ENCODE measurements at places on chromosomes 7 and 10. TPM values are rescaled to one million over a fixed set of nuclear protein-coding genes. Genes with fewer than 3 reads are reported as not detected.

The GPR22 gene
- not detected for total RNA-seq

The GRM3 gene
- total RNA-seq, result not detected

The PAX4 gene
- total RNA-seq, result not detected

The AUTS2 gene
- total RNA-seq, result 12.2 TPM

DNA sequence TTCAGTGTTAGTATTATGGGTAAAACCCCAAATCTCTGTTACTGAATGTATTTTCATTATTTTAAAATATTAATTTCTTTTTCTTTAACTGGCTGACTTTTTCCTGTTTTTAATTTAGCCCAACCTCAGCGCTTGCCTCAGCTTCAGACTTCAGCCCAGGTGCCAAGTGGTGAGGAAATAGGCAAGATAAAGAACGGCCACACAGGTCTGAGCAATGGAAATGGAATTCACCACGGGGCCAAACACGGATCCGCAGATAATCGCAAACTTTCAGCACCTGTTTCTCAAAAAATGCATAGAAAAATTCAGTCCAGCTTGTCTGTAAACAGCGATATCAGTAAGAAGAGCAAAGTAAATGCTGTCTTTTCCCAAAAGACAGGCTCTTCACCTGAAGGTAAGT, 57.5 kb downstream of the MDFIC start:
- peak; percentile 69 for ATAC-seq
- no peaks in the 10 kb centered on the region for H3K27me3 ChIP-seq

GRCh38 chr7:108454674-108455550, 1.3 kb downstream of the NRCAM start:
- H3K4me1 ChIP-seq, result peaks cover 15% of the 10 kb centered on the region
- H3K27me3 ChIP-seq, result peaks cover 67% of the 10 kb centered on the region
- H3K27ac ChIP-seq, result no peak overlapping the region
- H3K4me3 ChIP-seq, result peak overlapping the region; percentile 6

DNA sequence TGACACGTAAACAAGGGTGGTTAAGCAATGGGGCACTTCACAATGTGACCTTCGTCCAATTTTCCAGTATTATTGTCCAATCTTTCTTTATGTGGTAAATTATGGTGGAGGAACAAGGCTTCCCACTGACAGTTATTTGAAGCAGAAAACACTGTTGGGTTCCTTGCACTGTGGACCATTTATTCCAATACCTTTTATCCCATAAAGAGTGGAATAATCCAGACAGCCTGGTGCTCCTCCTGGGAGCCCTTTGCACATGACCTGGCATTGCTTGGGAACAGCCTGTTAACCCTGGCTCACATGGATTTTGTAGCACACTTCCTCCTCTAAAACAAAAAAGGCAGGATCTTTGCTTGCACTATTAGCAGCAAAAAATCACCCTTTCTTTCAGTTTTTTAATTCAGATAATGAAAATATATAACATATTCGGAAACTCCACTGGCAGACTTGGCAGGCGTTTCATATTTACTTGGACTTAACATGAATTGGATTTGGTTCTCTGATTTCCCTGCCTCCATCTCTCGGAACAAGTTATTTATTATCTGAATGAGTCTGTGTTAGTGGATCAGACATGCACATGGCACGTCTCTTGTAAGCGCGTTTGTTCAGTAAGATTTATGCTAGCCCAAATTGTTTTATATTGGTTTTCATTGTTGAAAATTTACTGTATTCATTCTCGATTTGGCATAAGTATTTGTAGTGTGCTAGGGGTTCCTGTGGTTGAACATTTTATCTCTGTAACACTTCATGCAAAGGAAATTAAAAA, 59.3 kb downstream of the BMPER start:
- no peaks in the 10 kb centered on the region for H3K4me1 ChIP-seq

DNA sequence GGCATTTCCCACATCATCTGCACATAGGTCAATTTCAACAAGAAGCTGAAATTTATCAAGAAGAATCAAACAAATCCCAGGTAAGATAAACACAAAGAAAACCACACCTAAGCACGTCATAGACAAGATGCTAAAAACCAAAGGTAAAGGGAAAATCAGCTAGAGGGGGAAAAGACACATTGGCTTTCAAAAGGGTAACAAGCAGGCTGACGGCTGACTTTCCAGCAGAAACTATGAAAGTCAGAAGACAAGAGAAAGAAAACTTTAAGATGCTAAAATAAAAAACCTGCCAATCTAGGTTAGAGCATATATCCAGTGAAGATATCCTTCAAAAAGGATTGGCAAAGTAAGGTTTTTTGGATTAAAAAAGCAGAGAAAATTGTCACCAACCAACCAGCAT, 59.9 kb upstream of the RHEB start:
- no peaks in the 10 kb centered on the region for H3K27me3 ChIP-seq
- H3K27ac ChIP-seq, result no peak overlapping the region
- no peak overlapping the region for H3K4me3 ChIP-seq
- H3K4me1 ChIP-seq, result no peaks in the 10 kb centered on the region

- no peaks in the 10 kb centered on the region for H3K4me1 ChIP-seq
- no peak for ATAC-seq
- no peak overlapping the region for H3K4me3 ChIP-seq
- no peak overlapping the region for H3K27ac ChIP-seq
Observed at GRCh38 chr10:117016266-117016665, 11.3 kb upstream of the SHTN1 start.

GRCh38 chr10:88409236-88409635, 173.9 kb downstream of the RNLS start:
- no peaks in the 10 kb centered on the region for H3K36me3 ChIP-seq
- no peak for ATAC-seq
- H3K4me1 ChIP-seq, result no peaks in the 10 kb centered on the region
- H3K27me3 ChIP-seq, result no peaks in the 10 kb centered on the region
- H3K4me3 ChIP-seq, result no peak overlapping the region

- no peaks in the 10 kb centered on the region for H3K4me1 ChIP-seq
- no peak overlapping the region for H3K4me3 ChIP-seq
- H3K36me3 ChIP-seq, result no peaks in the 10 kb centered on the region
- H3K27ac ChIP-seq, result no peak overlapping the region
- no peak for ATAC-seq
Observed at GRCh38 chr7:1576521-1577253, 6.9 kb upstream of the PSMG3 start.

- no peak for ATAC-seq
- H3K27ac ChIP-seq, result no peak overlapping the region
- H3K27me3 ChIP-seq, result peaks cover 45% of the 10 kb centered on the region
- no peak overlapping the region for H3K4me3 ChIP-seq
- H3K4me1 ChIP-seq, result no peaks in the 10 kb centered on the region
Observed at GRCh38 chr7:98626460-98627412, 9.7 kb downstream of the NPTX2 start.

- peaks cover 4% of the 10 kb centered on the region for H3K27me3 ChIP-seq
- H3K27ac ChIP-seq, result no peak overlapping the region
- ATAC-seq, result no peak
- H3K4me3 ChIP-seq, result no peak overlapping the region
Observed at GRCh38 chr7:75798770-75799169, 14.8 kb downstream of the CCL24 start.

- H3K27me3 ChIP-seq, result no peaks in the 10 kb centered on the region
- peaks cover 17% of the 10 kb centered on the region for H3K4me1 ChIP-seq
- no peak overlapping the region for H3K4me3 ChIP-seq
- no peak for ATAC-seq
- peak overlapping the region; percentile 78 for H3K27ac ChIP-seq
Observed at GRCh38 chr10:99984211-99985034, 25.3 kb downstream of the DNMBP start.

DNA sequence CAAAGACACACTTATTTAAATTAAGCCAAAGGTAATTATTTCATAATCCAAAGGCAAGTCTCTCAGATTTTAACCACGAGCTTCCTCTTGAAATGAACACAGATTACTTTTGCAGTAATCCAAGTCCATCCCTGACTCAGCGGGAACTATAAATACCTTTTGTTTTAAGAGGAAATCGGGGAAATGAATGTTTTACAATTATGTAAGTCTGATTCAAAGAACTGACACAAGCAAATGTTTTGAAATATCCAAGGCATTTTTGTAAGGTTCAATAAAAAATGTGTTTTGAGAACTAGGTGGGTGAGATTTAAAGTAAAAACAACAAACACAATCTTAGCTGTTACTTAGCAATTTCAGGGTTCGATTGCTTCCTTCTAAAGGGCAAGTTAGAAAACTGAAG, 179.8 kb upstream of the ASAH2 start:
- H3K27ac ChIP-seq, result no peak overlapping the region
- no peak for ATAC-seq
- no peaks in the 10 kb centered on the region for H3K27me3 ChIP-seq

DNA sequence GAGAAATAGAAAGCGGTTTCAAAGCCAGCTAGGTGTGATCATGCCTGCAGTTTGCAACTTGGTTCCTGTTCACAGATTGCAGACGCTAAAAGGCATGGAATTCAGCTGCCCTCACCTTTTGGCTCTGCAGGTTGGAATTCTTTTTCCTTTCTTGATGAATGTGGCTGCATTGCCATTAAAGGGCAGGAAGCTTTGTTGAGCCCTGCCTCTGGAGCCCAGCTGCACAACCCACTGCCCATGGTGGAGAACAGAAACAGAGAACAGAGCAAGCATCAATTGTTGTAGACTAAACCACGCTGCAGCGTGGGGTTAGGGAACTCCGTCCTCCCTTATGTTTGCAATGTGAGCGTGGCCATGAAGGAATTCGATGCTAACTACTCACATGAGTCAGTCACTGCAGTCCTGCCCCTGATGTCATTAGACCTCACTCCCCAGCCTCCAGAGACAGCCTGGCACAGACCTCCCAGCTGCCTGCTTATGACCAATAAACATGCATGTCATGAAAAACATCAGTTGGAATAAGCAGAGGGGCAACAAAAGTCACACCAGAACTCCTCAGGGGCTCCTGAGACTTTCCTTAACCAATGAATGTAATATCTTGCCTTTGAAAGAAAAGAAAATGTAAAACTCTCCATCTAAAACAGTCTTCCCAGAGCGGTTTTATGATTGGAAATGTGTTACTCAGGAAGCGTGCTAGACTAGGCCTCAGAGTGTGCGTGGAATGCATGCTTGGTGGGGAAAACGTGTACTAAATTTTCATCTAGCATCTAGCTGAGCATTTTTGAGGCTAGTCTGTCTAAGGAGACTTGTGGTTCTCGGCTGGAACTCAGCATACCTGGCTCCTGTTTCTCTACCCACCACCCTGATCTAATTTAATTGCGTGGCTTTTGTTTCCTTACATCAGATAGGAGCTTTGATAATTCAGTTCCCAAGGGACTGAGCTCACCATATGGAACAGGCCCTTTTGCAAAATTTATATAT, 232.2 kb downstream of the KIAA1217 start:
- no peaks in the 10 kb centered on the region for H3K4me1 ChIP-seq
- H3K36me3 ChIP-seq, result peaks cover 23% of the 10 kb centered on the region
- no peaks in the 10 kb centered on the region for H3K27me3 ChIP-seq
- ATAC-seq, result no peak

GRCh38 chr10:24695452-24695851, 28.2 kb downstream of the ARHGAP21 start:
- H3K27me3 ChIP-seq, result no peaks in the 10 kb centered on the region
- no peaks in the 10 kb centered on the region for H3K36me3 ChIP-seq
- peaks cover 33% of the 10 kb centered on the region for H3K4me1 ChIP-seq
- ATAC-seq, result no peak
- no peak overlapping the region for H3K27ac ChIP-seq
- no peak overlapping the region for H3K4me3 ChIP-seq

DNA sequence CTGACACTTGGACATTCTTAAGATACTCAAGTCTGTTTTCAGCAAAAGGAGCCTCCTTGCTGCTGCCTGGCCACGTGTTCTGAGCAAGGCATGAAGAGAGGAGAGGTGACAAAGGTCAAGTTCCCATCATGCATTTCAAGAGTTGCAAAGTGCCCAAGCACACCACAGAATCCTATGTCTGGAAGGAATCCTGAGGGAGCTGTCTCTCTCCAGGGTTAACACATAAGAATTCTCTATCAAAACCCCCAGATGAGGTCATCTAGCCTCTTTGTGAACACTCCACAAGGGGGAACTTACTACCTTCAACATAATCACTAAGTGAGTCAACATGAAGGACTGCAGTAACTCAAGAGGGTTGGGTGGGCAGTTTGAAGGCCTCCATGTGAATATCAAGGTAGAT, 155.5 kb downstream of the RNF216 start:
- ATAC-seq, result no peak
- H3K27ac ChIP-seq, result peak overlapping the region; percentile 59
- H3K4me3 ChIP-seq, result no peak overlapping the region
- peaks cover 18% of the 10 kb centered on the region for H3K4me1 ChIP-seq

DNA sequence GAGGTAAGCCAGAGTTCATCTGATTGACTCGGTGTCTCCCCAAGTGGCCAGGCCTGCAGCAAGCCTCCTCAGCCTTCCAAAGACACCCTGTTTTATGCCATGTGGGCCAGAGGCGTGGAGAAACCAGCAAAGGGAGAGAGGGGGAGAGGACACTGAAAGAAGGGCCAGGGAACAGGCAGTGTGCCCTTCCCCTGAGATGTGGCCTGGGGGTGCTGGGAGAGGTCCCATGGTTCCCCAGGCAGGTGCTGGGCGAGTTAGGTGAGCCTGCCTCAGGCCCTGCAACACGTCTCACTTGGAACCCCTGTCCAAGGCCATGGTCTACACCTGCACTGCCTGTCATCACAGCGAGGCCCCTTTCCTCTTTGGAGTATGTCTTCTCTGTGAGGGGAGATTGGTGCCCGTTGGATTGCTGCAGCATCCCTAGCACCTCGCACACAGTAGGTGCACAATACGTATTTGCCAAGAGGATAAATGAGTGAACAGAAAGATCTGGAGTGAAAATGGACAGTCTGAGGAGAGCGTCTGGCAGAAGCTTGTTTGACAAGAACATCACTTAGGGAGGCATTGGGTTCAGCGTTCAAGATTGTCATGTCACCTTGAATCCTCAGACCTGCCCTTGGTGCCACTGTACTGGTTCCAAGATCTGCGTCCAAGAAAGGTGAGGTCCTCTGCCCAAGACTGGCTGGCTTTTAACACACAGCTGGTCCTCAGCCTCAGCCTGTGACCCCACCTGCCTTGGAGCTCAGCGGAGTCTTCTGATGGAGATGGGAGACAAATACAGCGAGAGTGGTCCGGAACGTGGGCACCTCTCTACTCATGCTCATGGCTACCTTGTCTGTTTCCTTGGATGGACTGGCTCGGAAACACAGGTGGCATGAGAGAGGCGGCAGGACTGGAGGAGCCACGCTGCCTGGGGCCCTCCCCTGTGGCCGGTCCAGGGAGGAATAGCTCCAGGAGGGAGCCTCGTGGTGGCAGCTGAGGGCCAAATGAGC, 39.8 kb upstream of the NUB1 start:
- H3K4me3 ChIP-seq, result no peak overlapping the region
- H3K4me1 ChIP-seq, result no peaks in the 10 kb centered on the region
- ATAC-seq, result no peak
- H3K36me3 ChIP-seq, result no peaks in the 10 kb centered on the region
- H3K27me3 ChIP-seq, result peaks cover 55% of the 10 kb centered on the region
- no peak overlapping the region for H3K27ac ChIP-seq

Data from gastroesophageal sphincter (tissue), 4 donors.